ENCODE measurements at places on chromosomes 13 and 19.

- no peak for DNase-seq
Measured at GRCh38 chr19:38805180-38805579, 7.6 kb downstream of the LGALS4 start.

DNA sequence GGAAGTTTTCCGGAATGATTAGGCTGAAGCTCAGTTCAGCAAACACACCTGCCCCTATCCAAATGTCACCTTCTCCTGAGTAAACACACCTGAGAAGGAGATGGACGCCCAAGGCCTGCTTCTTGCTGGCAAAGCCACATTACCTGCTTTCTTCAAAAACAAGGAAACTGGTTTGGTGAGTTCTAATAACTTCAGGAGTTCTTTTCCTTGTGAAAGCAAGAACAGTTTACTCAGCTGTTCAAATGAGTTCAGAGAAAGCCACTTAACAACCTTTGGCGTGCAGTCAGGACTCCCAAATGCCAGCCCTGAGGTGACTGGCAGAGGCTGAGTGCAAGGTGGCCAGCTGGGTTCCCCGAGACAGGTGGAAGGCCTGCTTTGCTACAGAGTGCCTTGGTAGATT is 160.5 kb downstream of the STK24 start:
- no peak for DNase-seq

DNA sequence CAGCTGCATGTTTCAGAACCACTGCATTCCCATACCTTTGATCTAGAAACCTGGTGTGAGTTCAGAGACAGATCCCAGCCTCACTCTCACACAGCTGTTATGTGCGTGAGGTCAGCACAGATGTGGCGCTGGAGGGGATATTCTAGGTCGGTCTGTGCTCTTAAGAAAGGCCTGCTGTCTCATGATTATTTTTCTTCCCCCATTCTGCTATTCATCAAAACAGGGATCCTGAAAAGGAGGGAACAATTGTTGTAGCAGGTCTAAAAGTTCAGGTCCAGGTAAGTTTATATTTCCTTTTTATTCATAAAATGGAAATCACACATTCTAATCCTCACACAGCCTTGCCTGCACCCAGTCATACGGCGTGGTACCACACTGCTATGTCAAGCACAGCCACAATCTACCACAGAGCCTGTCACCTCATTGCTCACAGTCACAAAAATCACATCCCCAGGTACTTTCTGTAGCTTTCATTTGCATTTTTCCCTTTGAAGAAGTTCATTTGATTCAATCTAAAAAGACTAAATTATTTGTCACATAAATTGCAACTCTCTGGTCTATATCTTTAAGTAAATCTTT is 867 bp downstream of the ZNF546 start:
- no peak for DNase-seq

DNA sequence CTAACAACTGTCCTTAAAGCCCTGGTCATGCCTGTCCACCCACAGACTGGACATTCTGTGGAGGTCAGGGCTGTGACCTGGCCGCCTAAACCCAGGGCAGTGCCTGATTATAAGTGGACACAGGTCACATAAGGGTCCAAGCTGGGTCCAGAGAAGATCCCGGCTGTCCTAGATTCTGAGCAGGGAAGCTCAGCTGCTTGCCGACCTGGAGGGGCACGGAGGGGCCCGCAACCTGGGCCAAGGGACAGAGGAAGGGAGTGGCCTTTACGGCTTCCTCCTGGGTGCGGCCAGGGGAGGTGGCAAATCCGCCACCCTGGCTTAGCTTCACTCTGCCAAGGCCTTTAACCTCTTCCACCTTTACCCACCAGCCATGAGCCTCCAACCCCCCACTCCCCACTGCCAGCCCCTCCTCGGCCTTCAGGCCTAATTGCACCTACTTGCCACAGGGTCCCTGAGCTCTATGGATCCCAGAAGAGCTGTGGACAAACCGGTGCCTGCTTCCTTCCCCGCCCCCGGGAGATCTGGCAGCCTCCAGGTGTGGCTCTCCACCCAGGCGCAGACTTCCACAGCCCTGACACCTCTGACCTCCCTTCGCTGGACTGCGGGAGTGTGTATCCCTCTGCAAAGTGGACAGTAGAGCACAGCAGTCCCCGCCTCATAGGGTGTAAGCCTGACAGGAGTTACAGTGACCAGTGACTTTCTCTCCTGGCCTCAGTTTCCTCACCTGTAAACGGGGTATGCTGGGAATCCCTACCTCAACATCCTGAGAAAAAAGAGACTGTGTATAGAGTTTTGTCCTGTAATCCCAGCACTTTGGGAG is 1.7 kb downstream of the CD320 start:
- no peak for DNase-seq

- DNase-seq, result no peak
Measured at GRCh38 chr19:54434873-54435214, 14.2 kb upstream of the LENG8 start.

GRCh38 chr13:21402586-21403307 is 56.4 kb downstream of the ZDHHC20 start:
- no peak for DNase-seq

DNA sequence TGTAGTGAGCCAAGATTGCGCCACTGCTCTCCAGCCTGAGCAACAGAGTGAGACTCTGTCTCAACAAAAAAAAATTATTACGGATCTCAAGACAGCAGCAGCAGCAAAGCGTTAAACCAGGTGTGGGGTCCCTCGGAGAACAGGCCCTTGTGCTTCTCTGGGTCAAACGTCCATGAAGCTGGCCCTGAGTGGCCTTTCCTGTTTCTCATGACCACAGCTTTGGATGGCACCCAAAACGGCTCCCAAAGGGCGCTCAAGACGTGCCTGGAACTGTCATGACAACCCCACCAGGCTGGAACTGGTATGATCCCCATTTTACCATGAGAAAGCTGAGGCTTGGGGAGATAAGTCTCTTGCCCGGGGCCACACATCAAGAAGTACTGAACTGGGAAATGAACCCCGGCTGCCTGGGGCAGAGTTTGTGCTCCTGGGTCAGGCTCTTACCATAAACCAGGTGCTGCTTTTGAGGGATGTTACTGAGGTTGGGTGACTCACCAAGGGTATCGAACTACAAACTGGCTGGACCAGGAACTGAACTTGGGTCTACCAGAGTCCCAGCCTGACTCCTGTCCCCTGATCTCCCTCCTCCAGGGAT is 11.6 kb upstream of the SAMD1 start:
- DNase-seq, result no peak

- DNase-seq, result no peak
Measured at GRCh38 chr19:8673276-8673891, 25.2 kb downstream of the ACTL9 start.

GRCh38 chr13:49587311-49587847 is 2.0 kb upstream of the RCBTB1 start:
- DNase-seq, result no peak

- no peak for DNase-seq
Measured at GRCh38 chr13:43916828-43917227, 37.1 kb downstream of the LACC1 start.

GRCh38 chr19:46896076-46896794 is 35.4 kb downstream of the ARHGAP35 start:
- no peak for DNase-seq

DNA sequence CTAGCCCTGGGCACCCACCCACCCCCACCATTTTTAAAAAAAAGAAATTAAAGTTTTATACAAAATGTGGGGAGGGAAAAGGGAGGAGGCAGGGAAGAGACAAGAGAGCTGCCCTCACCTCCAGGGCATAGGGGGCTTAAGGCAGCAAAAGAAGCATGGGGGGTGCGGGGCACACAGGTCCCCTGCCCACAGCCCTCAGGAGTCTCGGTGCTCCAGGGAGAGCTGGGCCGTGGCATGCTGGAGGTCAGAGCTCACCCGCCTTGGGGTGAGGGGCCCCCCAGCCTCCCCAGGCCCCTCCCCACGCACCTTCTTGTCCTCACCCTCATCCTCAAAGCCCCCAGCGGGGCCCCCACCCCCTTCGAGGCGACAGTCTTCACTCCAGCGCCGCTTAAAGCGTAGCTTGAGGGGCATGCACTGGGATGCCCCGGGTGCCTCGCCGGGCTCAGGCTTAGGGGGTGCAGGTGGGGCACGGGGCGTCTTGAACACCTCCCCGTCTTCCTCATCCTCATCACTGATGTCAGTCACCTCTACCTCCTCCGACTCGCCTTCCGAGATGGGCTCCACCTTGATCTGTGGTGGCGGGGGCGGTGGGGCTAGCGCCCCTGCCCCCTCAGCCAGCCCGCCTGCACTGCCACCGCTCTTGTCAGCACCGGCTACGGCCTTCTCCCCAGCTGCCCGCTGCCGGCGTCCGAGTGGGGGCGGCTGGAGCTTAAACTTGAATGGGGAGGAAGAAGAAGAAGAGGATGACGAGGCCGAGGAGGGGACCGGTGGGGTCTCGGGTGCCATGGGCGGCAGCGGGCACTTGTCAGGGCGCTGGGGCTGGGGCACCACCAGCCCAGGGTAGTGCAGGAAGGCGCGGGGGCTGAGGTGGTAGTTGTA is 6.1 kb upstream of the GSK3A start:
- no peak for DNase-seq

DNA sequence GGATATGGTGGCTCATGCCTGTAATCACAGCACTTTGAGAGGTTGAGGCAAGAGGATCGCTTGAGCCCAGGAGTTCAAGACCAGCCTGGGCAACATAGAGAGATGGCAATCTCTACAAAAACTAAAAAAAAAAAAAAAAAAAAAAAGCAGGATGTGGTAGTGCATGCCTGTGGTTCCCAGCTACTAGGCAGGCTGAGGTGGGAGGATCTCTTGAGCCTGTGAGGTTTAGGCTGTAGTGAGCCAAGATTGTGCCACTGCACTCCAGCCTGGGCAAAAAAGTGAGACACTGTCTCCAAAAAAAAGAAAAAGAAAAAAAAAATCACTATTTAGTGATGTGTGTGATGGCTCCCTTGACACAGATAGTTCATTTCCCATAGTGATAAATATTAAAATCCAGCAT is 365.0 kb upstream of the NBEA start:
- no peak for DNase-seq

DNA sequence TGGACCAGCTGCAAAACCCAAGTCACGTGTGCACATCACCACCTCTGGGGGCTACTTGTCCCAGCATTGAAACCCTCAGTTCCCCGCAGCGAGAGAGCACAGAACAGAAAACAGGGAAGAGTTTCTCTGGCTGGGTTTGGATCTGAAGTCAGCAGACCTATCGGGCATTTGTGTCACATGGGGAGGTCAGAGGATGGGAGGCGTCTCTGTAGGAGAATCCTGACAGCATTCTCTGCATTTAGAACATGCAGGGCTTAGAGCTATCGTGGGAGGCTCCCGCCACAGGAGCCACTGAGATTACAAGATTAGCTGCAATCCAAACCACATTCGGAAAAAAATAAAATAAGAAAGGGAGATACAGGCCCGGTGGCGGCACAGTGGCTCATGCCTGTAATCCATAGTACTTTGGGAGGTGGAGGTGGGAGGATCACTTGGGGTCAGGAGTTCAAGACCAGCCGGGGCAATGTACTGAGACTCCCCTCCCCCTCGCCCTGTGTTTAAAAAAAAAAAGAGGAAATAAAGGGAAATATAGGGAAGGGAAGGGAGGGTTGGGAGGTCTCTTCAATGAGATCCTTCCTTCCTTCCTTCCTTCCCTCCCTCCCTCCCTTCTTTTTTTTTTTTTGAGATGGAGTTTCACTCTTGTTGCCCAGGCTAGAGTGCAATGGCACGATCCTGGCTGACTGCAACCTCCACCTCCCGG is 2.9 kb upstream of the TLE6 start:
- no peak for DNase-seq

DNA sequence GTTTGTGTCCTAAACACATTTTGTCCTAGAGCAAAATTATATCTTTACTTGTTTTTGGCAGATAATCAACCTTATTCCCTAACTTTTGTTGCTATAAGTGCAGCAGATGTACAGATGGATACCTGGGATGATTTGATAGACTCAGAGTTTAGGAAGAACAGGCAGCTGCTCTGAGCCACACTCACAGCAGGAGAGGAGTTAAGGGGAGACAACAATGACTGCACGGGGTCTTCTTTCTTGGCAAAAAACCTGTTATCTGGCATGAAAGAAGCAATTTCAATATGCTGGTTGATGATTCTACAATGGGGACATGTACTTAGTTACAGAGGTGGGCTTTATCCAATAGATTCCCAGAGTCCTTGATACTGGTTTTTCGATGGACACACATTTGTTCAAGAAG is 258.9 kb upstream of the PCDH9 start:
- DNase-seq, result no peak

- DNase-seq, result no peak
Measured at GRCh38 chr13:38862443-38862842, 128.2 kb downstream of the STOML3 start.

- DNase-seq, result no peak
Measured at GRCh38 chr19:3046698-3047495, 15.4 kb downstream of the TLE5 start.

GRCh38 chr19:13849991-13850909 is 26.7 kb upstream of the NANOS3 start:
- DNase-seq, result no peak

GRCh38 chr13:70249332-70250064 is 141.2 kb upstream of the KLHL1 start:
- DNase-seq, result no peak

GRCh38 chr19:57363688-57364181 is 384 bp downstream of the TRAPPC2B start:
- DNase-seq, result no peak

DNA sequence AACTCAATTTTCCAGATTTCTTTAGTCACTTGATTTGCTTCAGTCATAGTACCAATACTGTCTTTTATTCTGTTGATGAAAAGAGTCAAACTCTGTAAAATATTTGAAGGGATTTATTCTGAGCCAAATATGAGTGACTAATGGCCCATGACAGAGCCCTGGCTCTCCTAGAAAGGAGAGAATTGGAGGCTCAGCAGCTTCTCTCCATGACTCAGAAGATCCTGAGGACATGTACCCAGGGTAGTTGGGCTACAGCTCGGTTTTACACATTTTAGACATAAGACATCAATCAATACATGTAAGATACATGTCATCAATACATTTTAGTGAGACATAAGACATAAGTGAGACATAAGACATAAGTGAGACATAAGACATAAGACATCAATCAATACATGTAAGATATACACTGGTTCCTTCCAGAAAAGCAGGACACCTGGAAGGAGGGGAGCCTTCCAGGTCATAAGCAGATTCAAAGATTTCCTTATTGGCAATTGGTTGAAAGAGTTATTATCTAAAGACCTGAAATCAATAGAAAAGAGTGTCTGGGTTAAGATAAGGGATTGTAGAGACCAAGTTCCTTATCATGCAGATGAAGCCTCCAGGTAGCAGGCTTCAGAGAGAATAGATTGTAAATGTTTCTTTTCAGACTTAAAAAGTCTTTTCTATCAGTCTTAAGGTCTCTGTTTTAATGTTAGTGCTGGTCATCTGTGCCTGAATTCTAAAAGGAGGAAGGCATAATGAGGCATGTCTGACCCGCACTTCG is 179.8 kb upstream of the RFC3 start:
- DNase-seq, result no peak

- DNase-seq, result no peak
Measured at GRCh38 chr13:43631106-43631505, 155.7 kb downstream of the ENOX1 start.

GRCh38 chr13:82800391-82800790 is 1081.9 kb downstream of the SLITRK1 start:
- DNase-seq, result peak; percentile 6

GRCh38 chr19:17658666-17659065 is 29.5 kb downstream of the UNC13A start:
- DNase-seq, result no peak

GRCh38 chr19:17766543-17767131 is 15.4 kb downstream of the FCHO1 start:
- DNase-seq, result no peak

Measured in amniotic stem cell (primary cell).